ENCODE measurements at places on chromosomes 12 and 14.
A peak's percentile ranks its signal among the peaks of the same experiment; 100 is the strongest.

DNA sequence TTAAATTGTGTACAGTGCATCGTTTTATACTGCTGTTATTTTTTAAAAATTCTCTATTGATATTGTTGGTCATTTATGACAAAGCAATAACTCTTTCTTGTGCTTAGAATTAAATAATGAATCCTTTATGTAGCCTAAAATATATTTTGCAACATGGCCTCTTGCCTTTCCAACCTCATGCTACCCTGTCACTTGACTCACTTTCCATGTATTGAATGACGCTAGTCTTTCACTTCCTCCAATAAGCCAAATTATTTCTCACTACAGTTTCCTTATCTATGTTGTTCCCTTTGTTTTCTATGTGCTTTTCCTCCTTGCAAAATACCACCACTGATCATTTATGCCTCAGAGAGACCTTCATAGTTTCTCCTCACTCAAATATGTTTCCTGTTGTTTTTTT lies 16.3 kb upstream of the EPYC start:
- DNase-seq, result no peak

DNA sequence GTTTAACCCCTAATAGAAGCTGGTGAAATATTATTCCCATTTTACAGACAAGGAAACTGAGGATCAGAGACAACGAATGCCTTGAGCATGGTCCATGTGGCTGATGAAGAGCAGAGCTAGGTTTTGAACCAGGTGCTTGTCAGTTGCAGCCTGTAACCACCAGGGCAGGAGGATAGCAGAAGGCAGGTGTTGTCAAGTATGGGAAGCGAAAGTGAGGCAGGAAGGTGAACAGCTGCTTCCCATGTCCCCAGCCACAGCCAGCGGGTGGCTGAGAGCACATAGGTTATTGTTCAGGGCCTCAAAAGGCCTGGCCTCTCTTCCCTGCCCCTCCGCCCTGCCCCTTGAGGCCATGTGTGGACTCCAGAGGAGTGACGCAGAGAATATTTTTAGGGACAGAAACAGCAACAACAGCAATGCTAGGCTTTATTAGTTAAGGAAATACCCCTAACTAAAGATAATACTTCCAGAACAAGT lies 39.6 kb downstream of the IQSEC3 start:
- peak; percentile 87 for DNase-seq

GRCh38 chr12:26143291-26143690 lies 18.5 kb upstream of the BHLHE41 start:
- DNase-seq, result no peak

GRCh38 chr14:89231426-89232113 lies 185.5 kb downstream of the FOXN3 start:
- DNase-seq, result no peak

GRCh38 chr12:107873223-107873622 lies 98.7 kb downstream of the ASCL4 start:
- DNase-seq, result no peak

DNA sequence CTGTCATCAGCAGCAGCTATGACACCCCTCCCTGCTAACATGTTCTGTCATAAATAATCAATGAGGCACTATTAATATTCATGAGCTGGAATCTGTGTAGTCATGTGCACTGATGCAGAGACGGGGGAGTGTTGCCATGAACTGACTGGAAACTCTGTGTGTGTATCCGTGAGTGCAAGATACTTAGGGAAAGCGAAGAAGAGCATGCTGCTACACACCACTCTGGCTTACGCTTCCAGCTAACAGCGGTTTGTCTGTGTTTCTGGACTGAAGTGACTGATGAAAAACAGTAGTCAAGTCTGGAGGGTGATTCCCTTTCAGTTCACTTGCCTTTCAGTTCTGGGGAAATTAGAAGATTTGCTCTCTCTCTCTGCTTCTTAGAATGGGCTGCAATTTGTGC lies 249.4 kb downstream of the PDZRN4 start:
- DNase-seq, result no peak

DNA sequence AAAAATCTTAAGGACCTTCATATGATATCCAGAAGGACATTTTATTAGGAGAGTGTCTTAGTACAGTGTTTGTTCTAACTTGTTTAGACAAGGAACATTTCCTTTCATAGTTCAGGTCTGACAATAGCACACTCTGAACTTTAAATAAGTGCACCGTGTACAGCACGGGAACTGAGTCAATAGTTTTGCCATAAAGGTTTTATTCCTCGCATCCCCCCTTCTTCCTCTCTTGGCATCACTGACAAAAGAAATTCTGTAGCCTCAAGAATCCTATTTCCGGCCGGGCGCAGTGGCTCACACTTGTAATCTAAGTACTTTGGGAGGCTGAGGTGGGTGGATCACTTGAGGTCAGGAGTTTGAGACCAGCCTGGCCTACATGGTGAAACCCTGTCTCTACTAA lies 58.3 kb downstream of the TMCC3 start:
- no peak for DNase-seq

DNA sequence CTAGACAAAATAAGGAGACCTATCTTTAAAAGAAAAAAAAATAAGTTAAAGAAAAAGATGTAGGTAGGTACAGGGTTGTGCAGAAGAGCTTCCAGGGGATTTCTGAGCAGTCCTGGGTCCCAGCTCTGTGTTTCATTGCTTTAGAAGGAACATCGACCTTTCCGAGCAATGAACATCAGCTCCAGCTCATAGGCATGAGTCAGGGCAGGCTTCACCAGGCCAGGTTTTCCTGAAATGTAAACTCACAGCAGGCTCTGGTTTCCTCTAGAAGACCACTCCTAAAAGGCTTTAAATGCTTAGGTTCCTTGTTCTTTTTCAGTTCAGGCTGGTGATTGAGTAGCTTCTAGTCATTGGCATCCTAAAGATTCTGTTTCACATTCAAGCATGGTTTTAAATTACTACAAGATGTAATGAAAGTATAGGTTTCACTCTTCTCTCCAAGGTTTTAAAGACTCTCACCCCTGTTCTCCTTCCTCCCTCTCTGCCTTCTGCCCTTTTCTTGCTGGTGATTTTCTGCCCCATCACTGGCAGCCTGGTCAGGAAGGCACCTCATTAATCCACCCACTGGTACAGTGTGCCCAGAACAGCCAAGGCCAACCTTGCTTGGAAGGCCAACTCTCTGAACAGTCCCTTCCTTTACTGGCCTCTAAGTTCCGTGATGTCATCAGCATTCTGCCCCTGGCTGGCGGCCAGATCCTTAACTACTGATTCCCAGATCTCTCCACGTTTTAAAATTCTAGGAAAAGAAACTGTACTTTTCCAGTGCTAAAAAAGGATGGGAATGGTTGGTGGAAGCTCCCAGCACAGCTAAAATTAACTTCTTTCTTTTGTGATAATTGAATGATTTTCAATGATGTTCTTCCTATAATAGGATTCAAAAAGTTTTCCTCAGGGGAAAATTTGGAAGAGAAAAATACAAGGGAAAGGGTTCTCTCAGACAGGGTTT lies 109.4 kb upstream of the HIF1A start:
- no peak for DNase-seq

DNA sequence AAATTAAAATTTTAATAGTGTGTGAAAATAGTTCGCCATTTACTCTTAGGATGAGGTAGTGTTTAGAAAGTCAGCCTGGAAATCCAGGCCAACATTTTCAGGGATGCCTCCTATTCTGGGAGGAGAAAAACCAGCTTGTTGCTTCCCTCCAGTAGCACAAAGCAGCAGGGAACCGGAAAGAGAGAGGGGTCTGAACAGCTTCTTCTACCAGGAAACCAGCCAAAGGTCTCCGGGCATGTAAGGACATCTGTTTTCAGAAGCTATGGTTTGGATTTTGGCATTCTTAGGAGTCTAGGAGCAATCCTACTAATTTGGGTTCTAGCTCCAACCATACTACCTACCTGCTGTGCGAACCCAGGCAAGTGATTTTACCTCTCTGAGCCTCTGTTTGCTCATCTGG lies 85.3 kb downstream of the DPF3 start:
- no peak for DNase-seq

GRCh38 chr14:55388160-55388559 lies 23.5 kb downstream of the ATG14 start:
- DNase-seq, result no peak
